Right lobe of liver (tissue), 6 donors: ENCODE measurements at places on chromosomes 11 and 22. TPM values are rescaled to one million over a fixed set of nuclear protein-coding genes. Genes with fewer than 3 reads are reported as not detected.

DDX10 gene
- 11.0 TPM for total RNA-seq

SNX32 gene
- total RNA-seq: 0.31 TPM

SPON1 gene
- 0.93 TPM for total RNA-seq

SIDT2 gene
- total RNA-seq: 27.3 TPM

IL17REL gene
- not detected for total RNA-seq

BCO2 gene
- 87.3 TPM for total RNA-seq
